ENCODE measurements at places on chromosomes 6 and 20. TPM values are rescaled to one million over a fixed set of nuclear protein-coding genes. Genes with fewer than 3 reads are reported as not detected.

The OLIG3 gene
- not detected for total RNA-seq

The FAM217A gene
- total RNA-seq: not detected

The SNAP91 gene
- 0.05 TPM for total RNA-seq

The NFKBIL1 gene
- 17.2 TPM for total RNA-seq

The SLC52A3 gene
- 0.11 TPM for total RNA-seq

The DNPH1 gene
- 108 TPM for total RNA-seq

The DYNLT2 gene
- total RNA-seq: 0.61 TPM

The DDO gene
- 2.3 TPM for total RNA-seq

The TRIM15 gene
- not detected for total RNA-seq

The C6orf163 gene
- 1.3 TPM for total RNA-seq

The MARCKS gene
- total RNA-seq: 55.4 TPM

The GTF2H4 gene
- 16.3 TPM for total RNA-seq

The SSTR4 gene
- not detected for total RNA-seq

The TCF21 gene
- 0.16 TPM for total RNA-seq

The CALHM5 gene
- total RNA-seq: not detected

The SLC24A3 gene
- total RNA-seq: not detected

The SCRT2 gene
- total RNA-seq: not detected

The BIRC7 gene
- 7.7 TPM for total RNA-seq

The VSTM2L gene
- 0.51 TPM for total RNA-seq

The DCDC2 gene
- 1.9 TPM for total RNA-seq

The RAET1E gene
- total RNA-seq: not detected

The MUC21 gene
- not detected for total RNA-seq

The PRDM13 gene
- 2.6 TPM for total RNA-seq

The TRAPPC3L gene
- total RNA-seq: not detected

The SLC17A1 gene
- total RNA-seq: not detected

The OOEP gene
- not detected for total RNA-seq

The CASS4 gene
- not detected for total RNA-seq

The PAK5 gene
- not detected for total RNA-seq

The MTO1 gene
- 22.6 TPM for total RNA-seq

The SNRNP48 gene
- total RNA-seq: 15.8 TPM

The BHLHE23 gene
- not detected for total RNA-seq

The GRIK2 gene
- total RNA-seq: 8.5 TPM

The MCCD1 gene
- not detected for total RNA-seq

The RUNX2 gene
- 0.24 TPM for total RNA-seq

The ID4 gene
- 31.9 TPM for total RNA-seq

The GSTA2 gene
- 0.32 TPM for total RNA-seq

The SLC35D3 gene
- total RNA-seq: not detected

The SLC32A1 gene
- total RNA-seq: not detected

The COL9A3 gene
- total RNA-seq: 8.6 TPM

The OR2B2 gene
- total RNA-seq: not detected

The FHL5 gene
- total RNA-seq: not detected

The EHMT2 gene
- 47.7 TPM for total RNA-seq

The SLC22A1 gene
- 0.95 TPM for total RNA-seq

The RALGAPB gene
- total RNA-seq: 20.1 TPM

The LEMD2 gene
- total RNA-seq: 54.6 TPM

The DEFB127 gene
- not detected for total RNA-seq

The TAAR1 gene
- not detected for total RNA-seq

The FAM162B gene
- total RNA-seq: not detected

The RSPH4A gene
- 0.21 TPM for total RNA-seq

The FUT9 gene
- total RNA-seq: not detected

The MATN4 gene
- 0.42 TPM for total RNA-seq

The PDE10A gene
- total RNA-seq: 161 TPM

The ZNF334 gene
- total RNA-seq: not detected

The BCLAF1 gene
- total RNA-seq: 77.7 TPM

The MUC22 gene
- not detected for total RNA-seq

Measured in SK-MEL-5 (cell line).